Stimulated activated effector memory CD8-positive, alpha-beta T cell treated with anti-CD3 and anti-CD28 coated beads, Interleukin-12 subunit alpha, Interleukin-12 subunit beta, amount 100 ng/mL, for 72 hours (primary cell): ENCODE measurements at places on chromosomes 1 and 21.

- DNase-seq, result no peak
Measured at GRCh38 chr1:187588917-187589316, 760.2 kb downstream of the PLA2G4A start.

DNA sequence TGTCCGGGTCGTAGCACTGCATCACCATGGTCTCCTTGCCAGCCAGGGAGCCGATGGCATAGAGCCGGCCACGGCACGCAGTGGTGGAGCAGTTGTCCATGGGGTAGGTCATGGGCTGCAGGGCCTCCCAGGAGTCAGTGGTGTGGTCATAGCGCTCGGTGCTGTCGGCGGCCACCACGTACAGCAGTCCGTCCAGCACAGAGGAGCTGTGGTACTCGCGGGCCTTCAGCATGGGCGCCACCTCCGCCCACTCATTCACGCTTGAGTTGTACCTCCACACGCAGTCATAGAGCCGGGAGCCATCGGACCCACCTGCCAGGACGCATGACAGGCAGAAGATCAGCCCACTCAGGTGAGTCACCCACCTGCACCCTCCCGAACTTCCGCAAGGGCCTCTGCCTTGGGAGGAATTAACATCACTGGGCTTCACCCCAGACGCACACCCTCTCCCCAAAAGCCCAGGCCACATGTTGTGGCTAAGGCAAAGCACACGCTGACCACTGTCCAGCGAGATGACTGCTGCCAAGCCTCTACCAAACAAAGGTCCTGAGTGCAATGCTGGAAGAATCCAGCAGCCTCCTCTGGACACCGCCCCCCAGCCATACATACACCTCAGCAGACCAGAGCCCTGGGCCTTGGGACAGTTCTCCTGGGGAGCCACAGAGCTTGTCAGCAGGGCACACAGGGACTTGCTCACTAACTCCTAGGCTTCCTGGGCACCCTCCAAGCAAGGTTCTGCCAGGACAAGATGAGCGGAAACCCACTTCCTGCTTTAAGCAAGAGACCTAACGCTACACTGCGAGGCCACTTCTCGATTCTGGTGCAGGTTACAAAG lies 3.3 kb downstream of the KLHL21 start:
- DNase-seq, result peak; percentile 69

DNA sequence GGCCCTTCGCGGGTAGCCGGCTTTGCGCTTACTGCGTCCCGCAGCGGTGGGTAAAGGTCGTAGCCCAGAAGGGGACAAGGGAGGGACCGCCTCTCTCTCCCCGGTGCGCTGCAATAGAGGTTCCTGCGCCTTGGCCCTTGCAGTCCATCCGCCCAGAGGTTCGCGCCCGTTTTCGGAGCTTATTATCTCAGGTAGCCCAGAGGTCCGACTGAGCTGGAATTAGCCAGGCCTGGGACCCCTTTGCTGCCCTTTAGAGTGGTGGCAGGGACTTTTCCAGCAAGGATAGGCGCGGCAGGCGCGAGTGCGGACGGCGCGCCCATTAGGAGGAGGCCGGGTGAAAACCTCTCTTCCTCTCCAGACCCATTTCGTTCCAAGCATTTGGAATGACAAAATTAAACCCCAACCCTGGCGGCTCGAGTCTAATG lies 5.0 kb downstream of the LHX4 start:
- DNase-seq, result no peak

GRCh38 chr1:16162163-16162822 lies 6.4 kb upstream of the EPHA2 start:
- no peak for DNase-seq

DNA sequence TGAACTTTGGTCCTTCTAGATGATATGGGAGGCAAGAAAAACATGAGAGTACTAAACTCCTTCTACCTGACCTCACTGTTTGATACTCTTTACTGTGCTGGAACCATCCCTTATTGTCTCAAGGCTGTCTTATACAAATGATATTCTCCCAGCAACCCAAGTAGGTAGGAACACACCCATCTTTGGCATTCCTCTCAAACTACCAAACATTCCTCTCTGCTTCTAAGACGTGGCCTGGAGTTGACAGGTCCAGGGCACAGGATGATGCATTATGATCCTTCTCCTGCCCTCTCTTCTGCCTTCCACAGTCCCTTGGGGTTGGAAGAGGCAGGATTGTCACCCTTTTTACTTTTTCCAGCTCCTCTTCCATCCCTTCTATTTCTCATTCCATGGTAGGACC lies 90.5 kb downstream of the SPATA17 start:
- no peak for DNase-seq

DNA sequence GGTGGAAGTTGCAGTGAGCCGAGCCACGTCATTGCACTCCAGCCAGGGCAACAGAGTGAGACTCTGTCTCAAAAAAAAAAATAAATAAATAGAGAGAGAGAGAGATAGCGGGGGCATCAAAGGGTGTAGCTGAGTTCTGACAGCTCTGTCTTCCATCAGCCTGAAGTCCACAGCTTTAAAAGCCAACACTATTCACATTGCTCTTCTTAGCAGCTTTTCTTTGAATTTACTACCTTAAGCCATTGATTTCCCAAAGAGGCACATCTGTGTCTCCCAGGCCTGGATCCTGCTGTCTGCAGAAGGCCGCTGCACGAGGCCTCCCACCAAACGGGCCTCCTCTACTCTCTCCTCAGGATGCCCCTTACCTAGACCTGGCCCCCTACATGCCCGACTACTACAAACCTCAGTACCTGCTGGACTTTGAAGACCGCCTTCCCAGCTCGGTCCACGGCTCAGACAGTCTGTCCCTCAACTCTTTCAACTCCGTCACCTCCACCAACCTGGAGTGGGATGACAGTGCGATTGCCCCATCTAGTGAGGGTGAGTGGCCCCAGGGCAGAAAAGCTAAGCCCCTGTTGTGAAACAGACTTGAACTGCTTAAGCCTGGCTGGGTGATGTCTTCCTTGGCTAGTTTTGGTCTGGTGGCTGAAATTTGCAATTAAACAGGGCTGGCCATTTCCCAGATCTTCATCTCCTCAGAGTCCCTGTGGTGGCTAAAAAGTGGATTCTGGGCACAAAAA lies 16.5 kb upstream of the SLC25A34 start:
- no peak for DNase-seq
